Activated CD4-positive, alpha-beta T cell treated with anti-CD3 and anti-CD28 coated beads, Interleukin-2, amount 10 ng/mL, durations not matched to agents 24 days and 14 days (primary cell): ENCODE measurements at places on chromosomes 3 and 15. TPM values are rescaled to one million over a fixed set of nuclear protein-coding genes. Genes with fewer than 3 reads are reported as not detected.

The BNC1 gene
- not detected in 2 replicates for total RNA-seq

GRCh38 chr3:6444888-6445658 lies 415.8 kb upstream of the GRM7 start:
- no peaks in the 10 kb centered on the region for H3K27me3 ChIP-seq
- no peak for DNase-seq
- no peak overlapping the region for H3K4me3 ChIP-seq
- H3K36me3 ChIP-seq = no peaks in the 10 kb centered on the region

DNA sequence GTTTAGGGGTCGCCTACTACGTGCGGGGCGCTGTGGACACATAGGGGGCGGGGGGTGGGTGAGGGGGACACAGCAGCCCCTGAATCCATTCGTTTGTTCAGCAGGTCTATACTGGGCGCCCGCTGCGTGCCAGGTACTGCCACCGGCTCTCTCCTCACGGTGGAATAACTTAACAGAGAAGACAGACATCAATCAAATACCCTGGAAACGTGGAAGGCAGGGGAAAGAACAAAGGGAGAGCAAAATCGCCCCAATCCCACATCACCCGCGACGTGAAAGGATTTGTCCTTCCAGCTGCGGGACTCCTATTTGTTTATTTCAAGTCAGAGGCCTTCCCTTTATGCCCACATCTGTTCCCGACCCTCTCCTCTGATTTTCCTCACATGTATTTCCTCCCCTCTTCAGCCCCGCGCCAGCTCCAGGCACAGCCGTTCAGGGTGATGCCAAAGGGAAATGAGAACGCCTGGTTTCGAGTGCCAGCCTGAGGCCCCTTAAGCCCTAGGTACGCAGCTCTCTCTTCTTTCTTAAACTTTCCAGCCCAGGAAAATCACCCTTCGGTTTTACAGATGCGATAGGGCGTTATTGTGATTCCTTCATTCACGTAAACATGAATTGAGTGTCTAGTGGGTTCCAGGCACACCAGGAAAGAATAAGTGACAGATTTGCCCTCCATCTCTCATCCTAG lies 726 bp upstream of the PROK2 start:
- H3K27ac ChIP-seq = peak overlapping the region; percentile 28
- H3K4me1 ChIP-seq = peaks cover 14% of the 10 kb centered on the region
- peak overlapping the region; percentile 77 for H3K4me3 ChIP-seq
- DNase-seq = no peak
- H3K36me3 ChIP-seq = no peaks in the 10 kb centered on the region

DNA sequence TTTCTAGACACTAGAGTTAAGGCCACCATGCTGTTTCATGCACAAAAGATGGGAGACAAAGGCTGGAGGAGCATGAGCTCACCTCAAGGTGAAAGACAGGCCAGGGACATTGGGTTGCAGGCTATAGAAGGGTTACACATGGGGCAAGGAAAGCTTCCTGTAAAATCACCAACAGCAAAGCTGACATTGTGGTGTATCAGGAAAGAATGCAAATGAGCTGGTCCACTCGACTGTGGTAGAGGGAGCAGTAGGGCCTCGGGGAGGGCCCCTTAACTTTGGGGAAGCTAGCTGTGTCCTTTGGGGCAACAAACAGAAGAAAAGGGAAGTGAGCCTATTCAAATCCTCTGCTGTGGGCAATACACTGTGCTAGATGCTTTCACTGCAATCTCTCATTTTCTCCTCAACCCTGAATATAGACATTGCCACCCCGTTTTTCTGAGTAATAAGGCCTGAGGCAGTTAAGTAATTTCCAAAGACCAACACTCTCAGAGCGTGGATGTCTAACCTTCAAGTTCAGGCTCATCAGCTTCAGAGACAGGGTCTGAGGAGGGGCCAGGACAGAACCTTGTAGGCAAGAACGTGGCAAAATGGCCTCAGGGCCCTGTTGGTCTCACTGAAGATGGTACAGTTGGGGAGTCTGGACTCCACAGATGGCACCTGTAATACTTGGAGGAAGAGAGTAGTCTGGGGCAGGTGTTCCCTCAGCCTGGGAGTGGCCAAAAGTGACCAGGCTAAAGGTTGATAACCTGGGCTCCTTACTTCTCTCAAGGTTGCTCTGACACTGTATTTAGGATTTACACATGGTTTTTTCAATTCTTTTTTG lies 24.1 kb downstream of the CX3CR1 start:
- peak overlapping the region; percentile 80 for H3K27ac ChIP-seq
- H3K4me1 ChIP-seq = peaks cover 54% of the 10 kb centered on the region
- no peaks in the 10 kb centered on the region for H3K36me3 ChIP-seq
- peak overlapping the region; percentile 16 for H3K4me3 ChIP-seq
- H3K27me3 ChIP-seq = peaks cover 8% of the 10 kb centered on the region

The CILP gene
- 0.02 TPM in 2 replicates for total RNA-seq

The ZKSCAN7 gene
- 0.79 and 0.90 TPM in 2 replicates for total RNA-seq

The HIGD2B gene
- not detected in 2 replicates for total RNA-seq

DNA sequence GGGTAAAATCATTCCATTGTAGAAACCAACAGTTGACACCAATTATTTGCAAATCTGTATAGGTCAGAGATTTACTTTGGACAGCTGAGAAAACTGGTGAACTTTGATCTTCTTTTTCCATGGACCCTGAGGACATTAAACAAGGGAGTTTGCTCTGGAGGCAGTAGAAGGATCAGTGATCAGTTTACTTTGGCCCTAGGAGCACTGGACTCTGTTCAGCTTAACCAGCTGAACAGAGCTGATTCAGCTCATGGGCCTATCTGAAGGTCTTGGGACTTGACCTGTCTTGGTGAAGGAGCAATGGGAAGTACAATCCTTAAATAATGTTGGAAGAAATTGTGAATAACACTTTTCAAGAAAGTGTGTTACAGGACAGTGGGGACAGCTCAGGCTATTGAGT lies 15.2 kb upstream of the TF start:
- no peaks in the 10 kb centered on the region for H3K4me1 ChIP-seq
- H3K27ac ChIP-seq = no peak overlapping the region
- H3K36me3 ChIP-seq = no peaks in the 10 kb centered on the region
- peak; percentile 8 for DNase-seq
- H3K4me3 ChIP-seq = no peak overlapping the region
